NCI-H774 (cell line): ENCODE measurements at places on chromosomes 13 and 19.

DNA sequence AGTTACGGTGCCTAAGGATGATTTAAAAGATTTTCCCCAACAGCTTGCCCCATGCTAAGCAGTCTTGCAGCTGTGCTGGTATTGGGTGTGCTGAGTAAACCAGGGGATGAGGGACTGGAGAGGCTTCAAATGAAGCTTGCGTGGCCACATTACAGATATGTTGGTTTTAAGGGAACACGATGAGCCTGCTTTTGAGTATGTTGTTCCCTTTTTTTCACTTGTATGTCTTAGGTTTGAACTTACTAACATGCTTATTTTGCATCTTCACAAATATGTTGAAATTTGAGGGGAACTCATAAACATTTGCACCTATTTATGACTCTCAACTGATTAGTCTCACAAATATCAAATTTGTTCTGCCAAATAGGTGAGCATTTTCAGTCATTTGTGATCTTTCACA is 2.0 kb upstream of the IL17D start:
- DNase-seq: no peak

- no peak for DNase-seq
Measured at GRCh38 chr19:56740501-56740900, 68.9 kb upstream of the ZNF835 start.

DNA sequence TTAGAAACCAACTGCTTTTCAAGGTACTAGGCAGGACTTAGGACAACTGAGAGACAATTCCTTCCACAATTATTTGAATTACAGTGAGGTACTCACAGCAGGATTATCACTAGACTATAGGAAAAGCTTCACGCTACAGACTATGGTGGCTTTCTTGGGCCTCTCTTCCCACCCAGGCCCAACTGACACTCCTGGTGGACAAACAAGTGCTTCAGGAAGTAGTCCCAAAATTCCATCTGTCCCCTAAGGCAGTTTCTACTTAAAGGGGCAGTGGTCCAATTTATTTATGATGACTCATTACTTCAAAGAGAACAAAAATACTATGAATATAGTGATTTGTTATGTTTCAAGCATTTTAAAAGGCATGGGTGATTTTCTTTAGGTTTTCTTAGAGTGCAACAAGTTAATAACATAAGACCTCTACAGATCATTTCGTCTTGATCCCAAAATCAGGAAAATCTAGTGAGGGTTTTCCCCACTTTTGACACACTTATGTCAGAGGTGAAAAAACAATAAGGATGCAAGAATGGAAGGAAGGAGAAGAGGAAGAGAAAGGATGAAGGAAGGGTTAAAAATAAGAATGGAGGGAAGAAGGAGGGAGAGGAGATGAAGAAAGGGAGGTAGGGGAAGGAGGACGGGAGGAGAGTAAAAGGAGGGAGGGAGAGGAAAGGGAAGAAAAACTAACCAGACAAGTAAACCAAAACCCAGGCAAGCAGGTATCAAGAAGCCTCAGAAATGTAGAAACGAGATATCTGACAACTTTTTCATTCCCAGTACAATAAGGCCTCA is 100.7 kb downstream of the SERP2 start:
- DNase-seq: no peak

- no peak for DNase-seq
Measured at GRCh38 chr13:47757466-47758080, 243.5 kb downstream of the SUCLA2 start.

DNA sequence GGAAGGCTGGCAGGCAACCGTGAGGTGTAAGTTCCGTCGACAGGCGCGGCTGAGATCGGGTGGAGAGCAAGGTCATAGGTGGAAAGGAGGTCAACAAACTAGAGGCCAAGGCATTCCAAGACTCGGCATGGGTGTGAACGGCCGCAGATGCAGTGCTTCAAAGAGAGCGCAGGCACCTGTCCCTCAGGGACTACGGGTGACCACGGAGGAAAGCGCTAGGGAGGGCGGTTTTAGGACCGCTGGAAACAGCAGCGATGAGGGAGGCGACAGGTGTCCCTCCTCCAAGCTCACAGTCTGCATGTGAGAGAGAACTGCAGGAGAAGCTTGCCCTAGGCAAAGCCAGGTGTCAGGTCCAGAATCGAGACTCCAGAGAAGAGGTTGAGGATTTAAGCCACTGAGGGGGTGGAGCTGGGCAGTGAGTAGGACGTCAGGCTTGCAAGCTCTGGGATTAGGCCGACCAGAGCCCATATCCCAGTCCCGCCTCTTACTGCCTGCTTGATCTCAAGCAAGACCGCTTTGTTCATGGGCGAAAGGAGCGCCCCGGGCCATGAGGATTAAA is 1.6 kb upstream of the MLNR start:
- no peak for DNase-seq

DNA sequence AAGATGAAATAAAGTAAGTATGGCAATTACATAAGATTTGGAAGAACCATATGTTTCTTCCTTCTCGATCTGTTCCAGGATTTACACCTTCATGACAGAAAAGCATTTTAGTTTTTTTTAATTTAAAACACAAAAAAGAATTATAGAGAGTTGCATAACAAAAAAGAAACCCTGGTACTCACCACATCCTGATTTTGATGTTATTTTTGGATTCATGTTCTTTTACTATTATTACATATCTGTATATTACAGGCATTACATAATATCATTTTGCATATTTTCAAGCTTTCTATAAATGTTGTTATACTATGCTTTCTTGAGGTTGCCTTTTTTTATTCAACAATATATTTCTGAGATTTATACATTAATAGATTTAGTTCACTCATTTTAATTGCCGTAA is 6.7 kb upstream of the KATNAL1 start:
- no peak for DNase-seq
